ENCODE measurements at places on chromosomes 3 and 15.

DNA sequence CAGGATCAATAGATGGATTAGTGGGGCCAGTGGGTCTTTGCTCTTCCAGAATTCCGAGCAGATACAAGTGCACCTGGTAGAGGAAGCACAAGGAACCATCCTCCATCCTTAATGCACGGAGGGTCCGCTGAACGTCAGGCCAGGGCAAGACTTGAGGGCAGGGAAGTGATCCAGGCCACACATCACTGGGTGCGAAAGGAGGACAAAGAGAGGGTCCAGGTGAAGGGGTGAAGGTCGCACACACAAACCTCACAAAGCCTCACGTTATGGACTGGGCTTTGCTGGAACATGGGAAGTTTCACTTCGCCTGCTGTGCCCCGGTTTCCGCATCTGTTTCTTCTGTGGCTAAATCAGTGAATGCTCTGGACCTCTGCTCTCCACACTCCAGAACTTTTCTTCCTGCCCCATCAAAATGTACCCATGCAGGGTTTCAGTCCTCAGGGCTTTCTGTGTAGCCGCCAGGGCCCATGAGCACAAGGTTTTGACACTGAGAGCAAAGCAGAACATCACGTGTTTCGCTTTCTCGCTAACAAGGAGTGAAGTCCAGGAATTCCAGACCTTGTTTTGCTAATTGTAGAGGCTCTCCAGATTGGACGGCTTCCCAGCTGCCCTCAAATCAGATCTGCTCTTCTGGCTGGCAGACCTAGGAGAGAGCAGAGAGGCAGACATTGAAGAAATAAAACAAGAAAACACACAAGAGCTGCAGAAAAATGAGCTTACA is 56.3 kb downstream of the KLF15 start:
- DNase-seq: no peak

GRCh38 chr15:66294157-66294931 is 976 bp downstream of the DIS3L start:
- DNase-seq: peak; percentile 11

GRCh38 chr3:192244591-192244990 is 482.8 kb downstream of the FGF12 start:
- no peak for DNase-seq

DNA sequence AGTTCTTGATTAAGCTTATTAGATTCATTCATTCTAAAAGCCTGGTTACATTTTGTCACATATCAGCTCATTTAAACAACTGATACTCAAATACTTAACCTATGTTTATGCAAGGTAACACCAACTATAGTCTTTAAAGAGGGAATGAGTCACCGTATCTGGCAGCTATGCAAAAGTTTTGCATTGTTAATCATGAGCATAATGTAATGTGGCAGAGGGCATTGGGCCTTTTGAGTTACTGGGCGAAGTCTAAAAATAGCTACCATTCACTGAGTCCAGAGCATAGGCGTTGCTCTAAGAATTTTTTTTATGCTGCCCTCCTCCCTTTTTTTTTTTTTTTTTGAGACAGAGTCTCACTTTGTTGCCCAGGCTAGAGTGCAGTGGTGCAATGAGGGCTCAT is 277.7 kb upstream of the ZNF717 start:
- no peak for DNase-seq

DNA sequence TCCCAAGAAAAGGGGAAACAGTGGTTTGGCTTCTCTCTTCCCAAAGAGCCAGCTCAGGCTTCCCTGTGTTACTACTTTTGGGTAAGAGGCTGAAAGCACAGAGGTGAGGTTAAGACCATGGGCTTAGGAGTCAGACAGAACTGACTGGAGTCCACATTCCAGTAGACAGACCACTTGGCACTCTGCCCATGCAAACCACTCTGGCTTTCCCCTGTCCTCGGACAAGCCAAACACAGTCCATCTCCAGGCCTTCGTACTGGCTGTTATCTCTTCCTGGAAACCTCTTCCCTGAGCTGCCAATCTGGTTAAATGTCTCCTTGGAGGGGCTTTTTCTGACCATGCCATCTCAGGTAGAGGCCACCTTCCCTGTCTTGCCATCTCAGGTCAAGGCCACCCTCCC is 53.1 kb upstream of the FAM3D start:
- no peak for DNase-seq

All from NCI-H1417 treated with DMSO at 0.1 percent for 48 hours (cell line).